Camera-type eye (tissue), 1 donor: ENCODE measurements at places on chromosomes 5 and 9. TPM values are rescaled to one million over a fixed set of nuclear protein-coding genes. Genes with fewer than 3 reads are reported as not detected.

Gene PCA3
- 0.27 TPM for total RNA-seq

Gene ZMAT2
- total RNA-seq, result 37.4 TPM

Gene DAB2
- total RNA-seq, result 79.9 TPM

Gene ZNF618
- total RNA-seq, result 29.5 TPM

Gene TRPM6
- 0.44 TPM for total RNA-seq

Gene EQTN
- total RNA-seq, result 1.2 TPM
